Activated CD8-positive, alpha-beta memory T cell treated with anti-CD3 and anti-CD28 coated beads, Interleukin-2, amount 10 ng/mL, durations not matched to agents 7 days and 5 days (primary cell): ENCODE measurements at places on chromosomes 5 and 9. TPM values are rescaled to one million over a fixed set of nuclear protein-coding genes. Genes with fewer than 3 reads are reported as not detected.

DNA sequence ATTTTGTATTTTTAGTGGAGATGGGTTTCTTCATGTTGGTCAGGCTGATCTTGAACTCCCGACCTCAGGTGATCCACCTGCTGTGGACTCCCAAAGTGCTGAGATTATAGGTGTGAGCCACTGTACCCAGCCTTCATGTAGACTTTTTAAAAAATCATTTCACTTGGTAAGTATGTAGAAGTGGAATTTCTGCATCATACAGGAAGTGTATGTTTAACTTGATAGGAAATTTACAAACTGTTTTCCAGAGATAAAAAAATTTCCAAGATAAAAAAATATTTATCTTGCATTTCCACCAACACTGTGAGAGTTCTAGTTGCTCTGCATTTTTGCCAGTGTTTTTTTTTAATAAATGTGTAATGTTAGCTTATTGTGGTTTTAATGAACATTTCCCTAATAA lies 155.8 kb downstream of the ZNF608 start:
- no peak for DNase-seq

Gene RAB3C
- total RNA-seq, result not detected

DNA sequence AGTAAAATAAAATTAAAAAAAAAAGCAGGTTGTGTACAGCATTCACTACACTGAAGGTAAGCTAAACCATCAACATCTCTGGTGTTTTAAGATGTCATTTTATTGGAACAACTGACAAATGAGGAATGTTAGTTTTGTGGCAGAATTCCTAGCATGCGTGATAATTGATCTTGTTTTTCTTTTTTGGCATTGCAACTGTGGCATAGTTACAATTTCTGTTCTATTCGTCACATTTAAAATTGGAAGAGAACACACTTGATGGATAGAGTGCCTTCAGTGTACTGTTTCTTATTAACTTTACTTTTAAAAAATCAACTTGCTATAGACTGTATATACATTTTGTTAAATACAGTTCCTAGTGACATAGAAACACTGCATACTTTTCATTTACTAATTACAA lies 43.6 kb upstream of the TNFSF15 start:
- DNase-seq, result no peak

DNA sequence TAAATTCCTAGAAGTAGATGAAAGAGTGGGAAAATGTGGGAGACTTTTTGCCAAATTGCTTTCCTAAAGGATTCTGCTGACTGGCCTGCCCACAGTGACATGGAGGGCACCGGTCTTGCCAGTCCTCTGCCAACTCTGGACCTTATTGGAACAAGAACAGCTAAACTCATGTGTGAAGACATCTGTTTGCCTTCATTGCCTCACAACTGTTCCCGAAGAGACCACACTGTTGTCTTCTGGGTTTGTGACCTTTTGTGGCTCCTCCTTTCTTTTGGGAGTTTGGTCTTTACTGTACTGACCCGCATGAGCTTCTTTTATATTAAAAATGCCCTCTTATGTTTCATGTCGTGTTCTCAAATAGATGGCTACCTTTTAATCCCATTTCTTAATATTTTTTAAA lies 16.1 kb upstream of the WNK2 start:
- DNase-seq, result no peak

DNA sequence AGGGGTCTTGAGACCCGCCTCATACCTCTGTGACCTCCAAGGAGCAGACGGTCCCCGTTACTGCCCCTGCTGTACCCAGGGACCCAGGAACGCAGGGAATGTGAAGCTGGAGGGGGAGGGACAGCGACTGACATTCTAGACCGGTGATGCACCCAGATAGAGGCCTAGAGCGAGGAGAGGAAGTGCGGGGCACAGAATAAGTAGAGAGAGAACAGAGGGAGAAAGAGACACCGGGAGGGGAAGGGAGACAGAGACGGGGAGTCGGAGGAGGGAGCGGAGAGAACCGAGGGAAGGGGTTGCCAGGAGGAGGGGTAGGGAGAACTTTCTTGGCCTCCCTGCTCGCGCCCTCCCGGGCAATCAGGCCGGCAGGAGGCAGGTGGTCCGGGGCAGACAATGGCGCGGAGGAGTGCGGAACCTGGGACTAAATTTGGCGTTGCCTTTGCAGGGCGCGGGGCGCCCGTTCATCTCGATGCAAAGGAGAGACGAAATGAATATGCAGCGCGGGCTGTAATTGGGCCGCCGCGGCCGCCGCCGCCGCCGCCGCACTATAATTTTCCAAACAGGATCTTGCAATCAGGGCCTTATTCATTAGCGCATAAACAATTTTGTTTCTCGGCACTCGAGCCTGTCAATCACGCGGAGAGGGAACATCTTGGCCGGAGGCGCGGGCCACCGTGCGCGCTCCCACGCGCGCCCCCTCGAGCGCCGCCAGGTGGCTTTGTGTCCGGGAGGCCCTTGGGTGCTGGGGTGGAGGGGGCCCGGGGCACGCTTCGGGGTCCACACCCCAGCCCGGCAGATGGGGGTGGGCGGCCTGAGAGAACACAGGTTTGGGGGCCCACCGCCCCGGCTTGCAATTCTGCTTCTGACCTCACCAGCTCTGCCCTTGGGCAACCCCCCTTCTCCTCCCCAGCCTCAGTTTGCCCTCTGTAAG lies 33.0 kb downstream of the NDUFA8 start:
- DNase-seq, result no peak

- DNase-seq, result no peak
Measured at GRCh38 chr9:109344866-109345265, 24.0 kb upstream of the EPB41L4B start.

GRCh38 chr5:131378721-131379541 lies 115.1 kb downstream of the CDC42SE2 start:
- no peak for DNase-seq

Gene UBE2D2
- total RNA-seq, result 244 TPM

Gene INSL6
- total RNA-seq, result not detected

Gene ANXA6
- 623 TPM for total RNA-seq

DNA sequence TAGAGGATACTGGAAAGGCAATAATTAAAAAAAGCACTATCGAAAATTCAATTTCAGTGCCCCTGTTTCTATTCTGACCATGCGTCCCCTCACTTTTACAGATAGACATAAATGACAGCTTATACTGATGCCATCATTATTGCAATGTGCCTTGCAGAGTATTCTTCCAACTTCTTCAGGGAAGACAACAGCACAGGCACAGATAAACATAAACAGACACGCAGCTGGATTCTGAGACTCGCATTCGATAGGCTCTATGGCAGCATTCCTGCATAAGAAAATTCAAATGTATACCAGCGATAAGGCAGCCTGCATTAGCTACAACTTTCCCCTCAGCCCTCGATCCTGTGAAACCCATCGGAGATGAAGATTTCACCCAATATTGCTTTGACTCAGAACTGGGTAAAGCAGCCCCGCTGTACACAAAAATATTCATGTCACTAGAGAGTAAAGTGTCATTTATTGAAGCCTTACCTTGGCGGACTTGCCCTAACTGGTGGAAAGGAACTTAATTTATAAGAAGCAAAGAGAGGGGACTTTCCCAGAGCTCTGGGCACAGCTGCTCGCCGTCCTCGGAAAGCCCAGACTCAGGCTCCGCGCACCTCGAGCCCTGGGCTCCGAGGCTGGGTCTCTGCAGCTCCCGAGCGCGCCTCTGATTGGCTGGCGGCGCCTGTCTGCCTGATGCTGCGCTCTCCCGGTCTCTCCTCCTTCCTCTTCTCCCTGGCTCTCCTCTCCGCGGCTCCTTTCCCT lies at the start of gene CDH18:
Gene CDH18, minus strand, starts transcription at position 589 of the 750 bp plus-strand sequence. CDS start 149,214 bp downstream, outside the sequence.
- DNase-seq, result no peak

- no peak for DNase-seq
Measured at GRCh38 chr9:27179245-27179865, 70.3 kb downstream of the TEK start.

- DNase-seq, result peak; percentile 78
Measured at GRCh38 chr9:126523611-126524111, 90.1 kb upstream of the LMX1B start.

Gene GNA14
- total RNA-seq, result not detected

DNA sequence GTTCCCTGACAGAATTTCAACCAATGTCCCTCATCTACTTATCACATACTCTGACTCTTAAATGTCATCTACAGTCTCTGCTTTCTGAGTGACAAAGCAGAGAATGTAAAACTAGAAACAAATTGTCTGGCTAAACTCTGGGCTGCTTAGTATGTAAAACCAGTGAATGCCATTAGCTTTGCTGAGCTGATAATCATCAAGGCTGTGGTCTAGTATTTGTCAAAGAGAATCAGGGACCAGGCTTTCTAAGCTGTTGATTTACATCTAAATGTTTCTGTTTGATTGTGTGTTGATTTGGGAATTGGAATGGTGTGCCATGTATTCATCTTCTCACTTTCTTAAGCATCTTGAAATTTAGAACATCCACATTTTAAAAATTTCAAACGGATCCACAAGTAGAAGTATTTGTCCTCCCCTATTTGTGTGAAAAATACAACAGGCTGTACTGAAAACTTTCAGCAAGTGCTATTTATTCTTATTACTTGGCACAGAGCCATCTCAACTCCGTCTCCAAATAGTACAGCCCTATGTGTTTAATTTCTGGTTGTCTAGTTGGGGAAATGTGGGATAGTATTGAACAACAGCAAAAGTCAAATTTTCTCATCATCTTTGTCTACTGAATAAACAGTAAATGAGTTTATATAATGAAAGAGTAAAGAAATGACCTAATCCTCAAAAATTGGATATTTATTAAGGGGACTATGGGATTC lies 251.5 kb downstream of the KCTD16 start:
- DNase-seq, result no peak
